ENCODE measurements at places on chromosomes 16 and 17. TPM values are rescaled to one million over a fixed set of nuclear protein-coding genes. Genes with fewer than 3 reads are reported as not detected.

DNA sequence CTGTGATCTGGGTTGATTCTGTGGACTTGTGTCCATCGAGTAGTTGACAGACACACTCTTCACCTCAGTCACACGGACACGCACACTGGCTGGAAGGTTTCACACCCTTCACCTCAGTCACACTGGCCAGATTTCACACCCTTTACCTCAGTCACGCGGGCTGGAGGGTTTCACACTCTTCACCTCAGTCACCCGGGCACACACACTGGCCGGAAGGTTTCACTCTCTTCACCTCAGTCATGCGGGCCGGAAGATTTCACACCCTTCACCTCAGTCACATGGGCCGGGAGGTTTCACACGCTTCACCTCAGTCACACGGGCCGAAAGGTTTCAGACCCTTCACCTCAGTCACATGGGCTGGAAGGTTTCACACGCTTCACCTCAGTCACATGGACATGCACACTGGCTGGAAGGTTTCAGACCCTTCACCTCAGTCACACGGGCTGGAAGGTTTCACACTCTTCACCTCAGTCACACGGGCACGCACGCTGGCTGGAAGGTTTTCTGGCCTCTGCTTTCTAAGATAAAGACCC, 96.2 kb downstream of the PGS1 start:
- DNase-seq: no peak

DNA sequence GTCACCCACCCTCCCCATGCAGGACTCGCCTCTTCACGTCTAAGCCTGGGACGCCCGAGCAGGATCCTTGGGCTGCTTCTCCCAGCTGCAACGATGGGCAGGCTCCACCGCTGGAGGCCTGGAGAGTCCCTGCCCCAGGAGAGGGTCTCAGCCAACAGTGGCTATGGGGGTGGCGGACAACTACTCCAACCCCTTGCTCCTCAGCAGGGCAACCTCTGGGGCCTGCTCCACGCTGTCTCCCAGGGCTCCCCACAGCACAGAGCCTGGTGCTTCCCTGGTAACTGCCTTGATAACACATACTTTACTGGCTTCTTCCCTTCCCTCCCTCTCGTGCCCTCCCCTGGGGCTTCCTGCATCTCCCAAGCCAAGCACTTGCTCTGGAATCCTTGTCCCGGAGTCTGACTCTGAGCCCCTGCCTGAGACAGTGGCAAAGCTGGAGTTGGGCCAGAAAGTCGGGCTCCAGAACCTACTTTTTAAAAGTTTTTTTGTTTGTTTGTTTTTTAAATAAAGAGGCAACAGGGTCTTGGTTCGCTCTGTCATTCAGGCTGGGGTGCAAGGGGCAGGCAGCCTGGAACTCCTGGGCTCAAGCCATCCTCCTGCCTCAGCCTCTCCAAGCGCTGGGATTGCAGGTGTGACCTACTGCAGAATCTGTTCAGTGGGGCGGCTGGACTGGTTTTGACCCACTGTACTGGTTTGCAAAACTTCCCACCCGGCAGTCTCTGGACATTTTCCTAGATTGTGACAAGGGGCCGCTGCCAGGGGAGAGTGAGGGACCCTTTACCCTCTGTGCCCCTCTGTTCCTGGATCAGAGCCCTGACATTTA, 99.4 kb downstream of the TNFRSF13B start:
- DNase-seq: no peak

GRCh38 chr16:29777576-29778350, at the start of gene ZG16:
Gene ZG16 (plus strand): TSS chr16:29778256. CDS start chr16:29779267, 1,011 bp downstream.
- DNase-seq: no peak

DNA sequence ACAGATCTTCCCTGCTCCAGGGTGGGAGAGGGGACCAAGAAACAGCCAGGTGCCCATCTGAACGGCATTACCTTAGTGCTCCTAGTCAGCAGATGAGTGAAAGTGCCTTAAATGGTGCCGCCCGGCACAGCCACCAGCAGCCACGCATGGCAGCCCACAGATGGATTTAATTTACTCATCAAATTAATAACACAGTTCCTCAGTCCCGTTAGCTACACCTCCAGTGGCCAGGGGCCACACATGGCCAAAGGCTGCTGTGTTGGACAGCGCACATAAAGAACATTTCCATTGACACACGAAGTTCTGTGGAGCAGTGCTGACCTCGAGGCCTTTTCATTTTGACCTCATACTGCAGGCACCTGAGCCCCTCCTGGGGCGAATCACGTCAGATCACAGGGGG, 166.3 kb downstream of the CMIP start:
- no peak for DNase-seq

- no peak for DNase-seq
Measured at GRCh38 chr17:8147805-8148404, 4.3 kb downstream of the PER1 start.

- peak; percentile 81 for DNase-seq
Measured at GRCh38 chr16:67872631-67873434, at the start of gene EDC4. Gene EDC4 (plus strand): TSS chr16:67873052. CDS start chr16:67873262, 210 bp downstream.

DNA sequence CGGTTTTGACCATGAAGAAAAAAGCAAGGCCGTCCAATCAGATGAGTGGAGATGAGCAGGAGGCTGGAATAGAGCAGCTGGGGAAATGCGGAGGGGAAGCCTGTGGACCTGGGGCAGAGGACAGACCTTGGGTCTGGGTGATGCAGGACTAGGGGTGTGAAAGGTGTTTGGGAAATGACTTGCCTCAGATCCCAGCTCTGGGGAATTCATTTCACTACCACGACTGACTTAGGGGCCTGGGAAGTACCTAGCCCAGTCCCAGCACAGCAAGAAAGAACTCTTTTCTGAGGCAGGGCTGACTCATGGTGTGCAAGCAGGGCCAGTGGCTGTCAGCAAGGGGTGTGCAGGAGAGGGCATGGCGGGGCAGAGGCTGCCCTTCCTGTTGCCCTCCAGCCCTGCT, 14.8 kb downstream of the DNAI2 start:
- DNase-seq: no peak

GRCh38 chr17:79214940-79215604, 140.4 kb downstream of the ENGASE start:
- no peak for DNase-seq

DNA sequence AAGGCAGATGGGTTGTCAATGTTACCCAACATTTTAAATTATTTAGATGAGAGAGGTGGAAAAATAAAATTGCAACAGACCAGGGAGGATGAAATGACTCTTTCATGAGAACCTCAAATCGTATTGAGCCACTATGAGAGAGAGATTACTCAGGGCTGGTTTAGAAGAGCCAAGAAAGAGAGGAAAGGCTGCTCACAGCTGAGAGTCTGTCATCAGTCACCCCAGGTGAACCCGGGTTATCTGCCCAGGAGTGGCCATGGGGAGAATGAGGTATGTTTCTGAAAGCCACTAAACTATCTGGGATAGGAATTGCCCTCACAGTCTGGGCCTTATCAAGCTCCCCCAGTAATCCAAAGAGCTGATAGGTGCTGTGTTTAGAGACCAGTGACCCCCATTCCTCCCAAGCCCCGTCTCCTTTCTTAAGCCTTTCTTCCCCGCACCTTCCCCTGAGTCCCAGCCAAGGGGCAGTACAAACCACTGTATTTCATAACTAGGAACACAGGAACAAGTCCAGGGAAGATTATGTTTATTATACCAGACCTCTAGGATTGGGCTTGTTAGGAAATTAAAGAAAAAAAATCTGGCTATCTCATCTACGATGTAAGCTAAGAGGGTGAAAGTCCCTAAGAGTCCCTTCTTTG, 158.9 kb upstream of the NOL11 start:
- DNase-seq: no peak

DNA sequence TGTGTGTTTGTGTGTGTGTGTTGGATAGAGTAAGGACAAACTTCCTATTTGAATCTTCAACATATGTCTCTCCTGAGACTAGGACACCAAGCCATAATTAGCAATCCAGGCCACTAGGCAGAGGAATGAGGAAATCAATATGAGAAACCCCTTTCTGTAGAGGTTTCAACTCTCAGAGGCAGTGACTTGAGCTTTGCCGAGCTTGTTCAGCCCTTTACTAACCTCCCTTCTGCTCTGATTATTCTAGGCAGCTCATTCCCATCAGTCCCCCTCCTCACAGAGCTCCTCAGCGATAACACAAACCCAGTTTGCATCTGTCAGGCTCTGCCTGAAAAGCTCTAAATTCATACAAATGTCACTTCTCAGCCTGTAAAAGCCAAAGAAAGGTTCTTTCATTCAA, 1030.3 kb downstream of the CDH8 start:
- DNase-seq: no peak

- no peak for DNase-seq
Measured at GRCh38 chr17:22507823-22508222, 815.5 kb downstream of the KCNJ18 start.

DNA sequence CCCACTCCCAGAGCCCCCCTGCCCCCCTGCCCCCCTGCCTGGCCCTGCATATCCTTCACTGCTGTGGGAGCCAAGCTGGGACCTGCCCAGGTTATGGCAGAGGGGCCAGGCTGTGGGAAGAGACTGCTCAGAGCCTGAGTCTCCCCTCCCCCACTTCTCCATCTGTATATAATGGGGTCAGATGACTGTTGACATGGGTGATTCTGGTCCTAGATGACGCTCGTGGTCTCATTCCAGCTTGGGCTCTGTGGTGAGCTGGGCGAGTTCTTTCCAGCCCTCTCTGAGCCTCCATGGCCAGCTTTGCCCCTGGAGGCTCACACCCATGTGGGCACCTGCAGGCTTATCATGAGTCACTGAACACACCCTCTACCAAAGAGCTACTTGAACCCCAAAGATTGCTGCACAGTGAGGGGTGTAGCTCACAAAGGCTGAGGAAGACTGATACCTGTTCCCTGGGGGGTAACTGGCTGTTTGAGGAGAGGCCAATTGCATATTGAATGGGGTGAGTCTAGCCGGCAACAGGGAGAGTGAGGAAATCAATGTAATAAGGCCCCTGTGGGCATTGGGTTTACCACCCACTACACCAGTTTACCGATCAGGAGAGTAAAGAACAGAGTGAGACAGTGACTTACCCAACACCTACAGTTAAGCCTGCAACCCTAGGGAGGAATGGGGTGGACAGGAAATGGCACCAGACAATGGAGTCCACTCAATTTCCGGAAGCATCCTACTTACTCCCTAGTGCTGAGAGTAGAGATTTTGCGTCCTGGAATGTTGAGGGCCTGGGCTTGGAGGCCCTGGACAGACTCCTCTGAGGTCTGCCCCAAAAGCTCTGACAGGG, 4.2 kb upstream of the SREBF1 start:
- peak; percentile 55 for DNase-seq

DNA sequence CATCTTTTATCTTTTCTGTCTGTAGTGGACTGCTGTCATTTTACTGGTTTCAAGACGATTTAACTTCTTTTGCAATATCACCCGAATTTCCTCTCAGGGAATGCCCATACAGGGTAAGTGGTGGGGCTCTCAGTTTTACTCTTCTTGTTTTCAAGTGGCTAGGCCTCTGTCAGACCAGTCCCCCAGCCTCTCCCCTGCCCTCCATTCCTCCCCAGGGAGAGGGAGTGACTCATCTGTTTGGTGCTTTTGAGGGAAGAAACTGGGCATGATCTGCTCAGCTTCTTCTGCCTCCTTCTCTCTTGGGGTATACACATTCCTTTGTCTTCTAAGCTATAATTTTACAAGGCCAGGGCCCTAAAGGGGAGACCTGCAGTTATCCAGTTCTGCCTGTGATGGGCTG, 332.0 kb downstream of the CBLN1 start:
- DNase-seq: no peak

GRCh38 chr17:47224966-47225365, 15.8 kb downstream of the MYL4 start:
- no peak for DNase-seq

DNA sequence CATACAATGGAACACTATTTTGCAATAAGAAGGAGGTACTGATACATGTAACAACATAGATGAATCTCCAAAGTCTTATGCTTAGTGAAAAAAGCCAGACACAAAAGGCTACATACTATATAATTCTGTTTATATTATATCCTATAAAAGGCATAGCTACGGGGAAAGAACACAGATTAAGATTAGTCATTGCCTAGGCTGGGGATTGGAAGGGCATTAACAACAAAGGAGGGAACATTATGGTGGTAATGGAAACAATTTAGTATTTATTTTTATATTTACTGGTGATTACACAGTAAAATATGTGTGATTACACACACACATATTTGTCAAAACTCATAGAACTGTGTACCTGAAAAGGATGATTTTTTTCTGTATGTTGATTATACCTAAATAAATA, 278.1 kb downstream of the ZFHX3 start:
- DNase-seq: no peak

DNA sequence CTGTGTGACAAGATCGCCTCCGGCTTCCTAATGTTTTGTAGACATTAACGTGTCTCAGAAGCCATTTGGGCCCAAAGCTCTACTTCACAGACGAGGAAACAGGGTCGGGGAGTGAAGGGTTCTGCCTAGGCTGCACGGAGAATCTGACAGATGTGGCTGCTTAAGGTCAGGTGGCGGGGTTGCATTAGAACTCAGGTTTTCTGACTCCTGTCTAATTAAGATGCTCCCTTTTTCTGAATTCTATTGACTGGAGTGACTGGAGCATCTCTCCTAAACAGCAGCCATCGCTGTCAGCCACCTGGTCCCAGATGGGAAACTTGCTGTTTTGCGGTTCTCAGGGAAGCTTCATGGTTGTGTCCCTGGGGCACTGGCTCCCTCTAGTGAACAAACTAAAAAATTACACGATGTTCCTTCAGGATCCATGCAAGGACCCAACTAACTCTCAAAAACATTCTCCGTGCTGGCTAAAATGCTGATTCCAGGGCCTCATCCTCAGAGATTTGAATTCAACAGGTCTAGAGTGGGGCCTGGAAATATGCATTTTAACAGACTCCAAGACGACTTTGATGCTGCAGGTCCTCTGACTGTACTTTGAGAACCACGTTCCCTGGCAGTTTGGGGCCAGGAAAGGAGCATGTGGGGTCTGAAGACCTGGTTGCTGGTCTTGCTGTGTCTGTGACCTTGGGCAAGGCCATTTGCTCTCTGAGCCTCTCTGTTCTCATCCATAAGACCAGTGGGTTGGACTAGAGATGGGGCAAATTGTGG, 117.4 kb downstream of the IRF8 start:
- no peak for DNase-seq

- DNase-seq: no peak
Measured at GRCh38 chr16:53737552-53737951, 33.6 kb downstream of the FTO start.

Gene CDC42EP4
- 65.6 TPM for total RNA-seq

Gene TPSG1
- total RNA-seq: 124 TPM

Gene CCL1
- not detected for total RNA-seq

Gene CCDC78
- total RNA-seq: 0.75 TPM

Gene LRRC46
- total RNA-seq: not detected

Gene MLKL
- total RNA-seq: 15.9 TPM

Gene PRSS53
- total RNA-seq: 0.61 TPM

Gene MED31
- total RNA-seq: 11.3 TPM

Gene ST6GALNAC1
- 434 TPM for total RNA-seq

All from left colon (tissue), 2 donors.